ENCODE measurements at places on chromosomes 5 and 9.

DNA sequence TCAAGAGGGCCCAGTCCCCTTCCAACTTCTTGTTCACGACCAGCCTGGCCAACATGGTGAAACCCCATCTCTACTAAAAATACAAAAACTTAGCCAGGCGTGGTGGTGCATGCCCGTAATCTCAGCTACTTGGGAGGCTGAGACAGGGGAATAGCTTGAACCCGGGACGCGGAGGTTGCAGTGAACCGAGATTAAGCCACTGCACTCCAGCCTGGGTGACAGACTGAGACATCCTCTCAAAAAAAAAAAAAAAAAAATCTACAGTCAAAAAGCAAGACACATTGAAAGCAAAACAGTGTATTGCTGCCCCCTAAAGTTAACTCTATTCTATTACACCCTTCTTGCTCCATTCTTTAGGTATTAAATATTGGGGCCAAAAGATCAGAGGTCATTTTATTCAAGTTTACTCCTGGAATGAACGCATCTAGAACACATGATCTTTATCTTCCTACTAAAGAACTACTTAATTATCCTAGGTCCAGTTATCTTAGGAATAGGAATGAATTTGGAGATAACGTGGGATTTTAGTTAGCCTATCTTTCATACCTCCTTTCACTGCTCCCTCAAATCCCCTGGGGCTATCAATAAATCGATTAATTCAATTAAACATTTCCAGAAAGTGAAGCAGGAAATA lies 2.4 kb downstream of the ATG12 start:
- no peak for DNase-seq

GRCh38 chr5:132079081-132079480 lies 5.5 kb downstream of the CSF2 start:
- DNase-seq: no peak

DNA sequence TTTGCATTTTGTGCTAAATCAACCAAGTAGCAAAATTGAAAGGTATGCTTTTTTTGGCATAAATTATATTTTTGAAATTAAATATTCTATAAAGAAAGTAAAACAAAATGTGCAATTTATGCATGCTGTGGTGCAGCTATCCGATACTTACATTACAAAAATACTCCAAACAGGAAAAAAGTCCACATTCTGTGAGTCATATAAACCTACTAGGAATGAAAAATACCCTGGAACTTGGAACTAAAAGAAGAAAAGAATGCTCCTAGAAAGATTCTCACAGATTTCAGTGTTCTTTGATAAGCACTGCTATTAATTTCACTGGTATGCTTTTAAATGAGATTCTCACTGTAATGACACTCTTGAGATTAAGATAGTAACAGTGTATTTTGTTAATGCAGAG lies 92.6 kb downstream of the OSMR start:
- no peak for DNase-seq

DNA sequence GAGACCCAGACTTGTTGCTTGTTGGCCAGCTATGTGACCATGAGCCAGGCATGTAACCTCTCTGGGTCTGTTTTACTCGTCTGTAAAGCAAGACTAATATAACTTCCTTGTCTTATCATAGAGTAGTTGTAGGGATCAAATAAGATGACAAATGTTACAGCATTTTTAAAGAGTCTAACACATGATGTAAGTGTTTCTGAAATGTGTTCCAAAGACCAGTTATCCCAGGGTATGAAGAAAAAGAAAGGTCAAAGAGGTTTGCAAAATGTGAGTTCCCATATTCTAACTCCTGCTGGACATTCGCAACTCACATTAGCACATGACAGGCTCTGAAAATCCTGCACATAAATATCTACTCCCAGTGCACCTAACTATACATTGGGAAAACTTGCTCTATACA lies 28.5 kb upstream of the MATR3 start:
- no peak for DNase-seq

- no peak for DNase-seq
These were observed 427.4 kb downstream of the CETN3 start for GRCh38 chr5:89981878-89982773.

DNA sequence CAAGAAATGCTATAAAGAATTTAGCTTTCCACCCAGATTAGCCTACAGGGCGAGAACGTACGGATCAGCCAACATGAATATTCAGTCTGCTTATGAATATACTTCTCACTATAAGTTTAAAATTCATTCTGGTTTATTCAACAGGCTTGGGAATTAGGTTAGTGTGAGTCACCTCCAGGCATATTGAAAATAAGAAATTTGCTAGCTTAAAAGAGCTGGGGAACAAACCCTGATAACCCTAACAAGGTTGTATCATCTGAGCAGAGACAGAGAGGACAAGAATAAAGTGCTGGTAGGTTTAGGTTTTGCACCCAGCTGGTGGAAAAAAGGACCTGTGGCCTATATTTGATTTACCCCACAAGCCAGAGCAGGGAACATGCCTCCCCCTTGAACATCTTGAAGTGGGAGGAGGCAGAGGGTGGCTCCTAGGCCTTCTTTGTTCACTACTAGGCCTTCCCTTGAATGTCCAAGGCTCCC lies 12.3 kb downstream of the FNBP1 start:
- DNase-seq: no peak

- no peak for DNase-seq
These were observed 216.1 kb downstream of the MAST4 start for GRCh38 chr5:66812291-66812690.

GRCh38 chr5:138647794-138648410 lies 72.7 kb upstream of the HSPA9 start:
- DNase-seq: no peak

DNA sequence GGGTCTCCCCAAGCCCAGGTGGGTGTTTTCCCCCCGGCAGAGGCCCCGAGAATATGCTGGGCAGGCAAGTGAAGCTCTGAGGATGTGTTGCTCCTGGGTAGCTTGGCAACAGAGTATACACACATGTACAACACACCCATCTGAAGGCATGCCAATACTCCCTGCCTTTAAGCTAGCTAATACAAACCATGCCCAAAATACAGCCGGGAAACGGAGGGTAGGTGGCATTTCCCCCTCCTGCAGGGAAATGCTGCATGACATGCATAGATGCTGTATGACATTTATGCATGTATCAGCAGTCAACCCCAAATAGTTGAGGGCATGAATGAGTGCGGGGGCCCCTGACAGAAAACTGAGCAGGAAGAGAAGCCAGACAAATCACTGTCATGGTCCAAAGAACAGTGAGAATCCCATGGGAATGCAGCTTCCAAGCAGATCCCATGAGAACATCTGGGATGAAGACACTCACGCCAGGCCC lies 614.1 kb downstream of the EBF1 start:
- no peak for DNase-seq

- no peak for DNase-seq
These were observed 384.6 kb downstream of the SPOCK1 start for GRCh38 chr5:137114529-137114928.

GRCh38 chr9:32200896-32201295 lies 183.5 kb upstream of the ACO1 start:
- no peak for DNase-seq

- no peak for DNase-seq
These were observed 13.7 kb downstream of the SYK start for GRCh38 chr9:90815183-90815943.

- DNase-seq: no peak
These were observed 621 bp downstream of the CEP72 start for GRCh38 chr5:612498-613424.

- DNase-seq: peak; percentile 51
These were observed 671 bp downstream of the DUSP1 start for GRCh38 chr5:172770374-172770674.

- DNase-seq: no peak
These were observed 168.6 kb downstream of the NNT start for GRCh38 chr5:43771611-43772031.

DNA sequence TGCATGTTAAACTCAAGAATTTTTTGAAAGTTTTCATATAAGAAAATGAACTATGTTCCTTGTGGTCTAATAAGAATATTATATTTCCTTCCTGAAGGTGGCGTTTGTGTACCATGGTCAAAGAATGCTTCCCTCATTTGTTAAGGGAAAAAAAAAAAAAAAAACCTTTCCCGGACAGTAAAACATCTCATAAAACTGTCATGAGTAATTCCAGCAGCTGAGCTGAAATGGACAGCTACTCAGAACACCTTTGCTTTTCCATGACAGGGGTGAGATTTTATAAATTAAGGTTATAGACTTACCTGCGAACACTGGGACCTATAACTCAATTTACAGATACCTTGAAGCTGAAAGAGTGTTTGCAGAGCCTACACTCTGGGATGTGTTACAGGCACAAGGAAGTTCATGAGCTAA lies 113.2 kb upstream of the RANBP3L start:
- DNase-seq: no peak

All from GM12891 (cell line).